Omental fat pad (tissue), 4 donors: ENCODE measurements at places on chromosomes 7 and 10. TPM values are rescaled to one million over a fixed set of nuclear protein-coding genes. Genes with fewer than 3 reads are reported as not detected.

- no peak for DNase-seq
Measured at GRCh38 chr7:148712678-148713329, 14.1 kb downstream of the CUL1 start.

DNA sequence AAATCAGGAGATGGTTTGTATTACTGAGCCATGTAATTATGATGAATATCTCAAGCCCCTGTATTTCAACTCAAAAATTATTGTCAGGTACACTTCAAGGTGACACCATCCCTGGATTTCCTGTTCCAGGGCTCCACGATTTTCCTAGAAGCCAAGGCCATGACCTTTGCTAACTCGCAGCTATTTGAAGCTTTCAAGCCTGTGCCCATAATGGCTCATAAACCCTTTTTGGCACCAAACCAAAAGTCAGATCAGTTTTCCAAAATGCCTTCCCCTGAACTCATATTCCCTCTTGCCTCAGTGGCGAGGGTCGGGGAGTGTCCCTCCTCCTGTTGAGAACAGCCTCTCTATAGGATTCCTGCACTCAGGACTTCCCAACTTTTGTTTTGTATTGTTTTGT lies 70.8 kb downstream of the HIP1 start:
- no peak for DNase-seq

DNA sequence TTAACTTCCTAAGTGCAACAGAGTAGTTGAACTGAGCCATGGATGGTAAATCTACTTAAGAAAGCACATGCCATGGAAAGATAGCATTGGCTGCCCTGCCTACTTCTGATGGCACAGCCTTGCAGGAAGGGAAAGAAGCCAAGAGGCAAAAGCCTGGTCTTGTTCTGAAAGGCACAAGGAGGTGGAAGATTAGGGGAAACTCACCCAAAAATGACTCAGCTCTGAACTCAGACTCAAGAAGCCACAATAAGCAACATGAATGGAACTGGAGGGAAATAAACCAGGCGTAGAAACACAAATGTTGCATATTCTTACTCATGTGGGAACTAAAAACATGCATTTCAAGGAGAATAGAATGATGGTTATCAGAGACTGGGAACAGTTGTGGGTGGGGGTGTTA lies 20.8 kb upstream of the ALOX5 start:
- no peak for DNase-seq

DNA sequence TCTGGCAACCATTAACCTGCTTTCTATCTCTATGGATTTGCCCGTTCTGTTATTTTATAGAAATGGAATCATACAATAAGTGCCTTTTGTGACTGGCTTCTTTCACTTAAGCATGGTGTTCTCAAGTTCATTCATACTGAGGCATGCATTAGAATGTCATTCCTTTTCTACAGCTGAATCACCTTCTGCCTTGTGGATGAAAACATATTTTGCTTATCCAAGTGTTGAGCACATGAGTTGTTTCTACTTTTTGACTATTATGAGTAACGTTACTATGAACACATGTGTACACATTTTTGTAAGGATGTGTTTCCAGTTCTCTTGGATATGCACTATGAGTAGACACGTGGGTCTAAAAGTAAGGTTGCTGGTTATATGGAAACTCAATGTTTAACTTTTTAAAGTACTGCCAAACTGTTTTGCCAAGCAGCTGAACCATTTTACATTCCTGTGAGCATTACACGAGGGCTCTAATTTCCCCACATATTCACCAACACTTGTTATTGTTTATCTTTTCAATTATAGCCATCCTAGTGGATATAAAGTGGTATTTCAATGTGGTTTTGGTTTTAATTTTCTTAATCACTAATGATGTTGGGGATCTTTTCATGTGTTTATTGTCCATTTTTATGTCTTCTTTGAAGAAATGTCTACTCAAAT lies 241.3 kb downstream of the FANK1 start:
- no peak for DNase-seq

- DNase-seq = no peak
Measured at GRCh38 chr10:63628526-63629362, 107.5 kb downstream of the REEP3 start.

DNA sequence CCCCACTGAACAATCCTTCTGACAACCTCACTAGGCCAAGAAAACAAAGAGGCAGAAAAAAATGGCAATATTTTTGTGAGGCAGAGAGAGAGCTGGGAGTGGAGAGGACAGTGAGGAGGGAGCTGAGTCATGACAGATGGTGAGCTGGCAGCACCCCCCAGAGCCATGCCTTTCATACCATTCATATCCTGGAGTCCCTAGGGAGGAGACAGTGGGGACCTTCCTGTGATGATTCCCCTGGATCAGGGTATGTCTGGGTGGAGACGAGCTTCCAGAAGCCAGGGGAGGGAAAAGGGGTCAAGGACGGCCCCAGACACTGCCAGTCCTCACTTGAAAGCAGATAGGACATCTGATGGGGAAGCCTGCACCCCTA lies 160.5 kb downstream of the ADAM12 start:
- DNase-seq = no peak

DNA sequence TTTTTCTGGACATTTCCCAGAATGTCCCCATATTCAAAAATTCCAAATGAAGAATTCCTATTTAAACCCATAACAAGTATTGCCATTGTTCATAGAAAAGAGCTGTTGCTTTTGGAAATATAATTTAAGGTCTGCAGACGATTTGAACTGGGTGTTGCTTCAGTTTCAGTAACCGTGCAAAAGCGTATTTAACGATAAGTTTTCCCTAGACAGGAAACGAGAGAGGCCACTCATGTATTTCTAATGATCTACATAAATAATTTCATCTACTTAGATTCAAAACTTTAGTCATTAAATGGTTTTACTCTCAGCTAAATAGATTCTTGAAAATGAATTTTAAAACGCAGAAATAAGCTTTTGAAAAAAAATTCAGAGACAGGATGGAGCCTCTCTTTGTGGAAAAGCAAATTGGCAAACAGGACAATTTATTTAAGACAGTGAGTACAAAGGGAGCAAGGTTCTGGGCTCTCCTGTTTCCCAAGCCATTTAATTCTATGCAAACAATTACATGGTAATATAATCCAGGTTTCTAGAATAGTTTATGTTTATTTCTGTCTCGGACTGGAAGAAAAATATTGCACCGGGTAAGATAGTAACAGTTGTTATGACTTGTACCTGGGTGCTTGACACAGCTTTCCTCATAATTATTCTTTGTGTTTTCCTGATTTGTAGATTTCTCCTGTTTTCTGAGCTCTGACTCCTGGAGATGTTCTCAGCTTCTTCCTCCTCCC lies 263.0 kb downstream of the BAMBI start:
- DNase-seq = no peak

- no peak for DNase-seq
Measured at GRCh38 chr10:34609287-34609940, 205.7 kb downstream of the PARD3 start.

DNA sequence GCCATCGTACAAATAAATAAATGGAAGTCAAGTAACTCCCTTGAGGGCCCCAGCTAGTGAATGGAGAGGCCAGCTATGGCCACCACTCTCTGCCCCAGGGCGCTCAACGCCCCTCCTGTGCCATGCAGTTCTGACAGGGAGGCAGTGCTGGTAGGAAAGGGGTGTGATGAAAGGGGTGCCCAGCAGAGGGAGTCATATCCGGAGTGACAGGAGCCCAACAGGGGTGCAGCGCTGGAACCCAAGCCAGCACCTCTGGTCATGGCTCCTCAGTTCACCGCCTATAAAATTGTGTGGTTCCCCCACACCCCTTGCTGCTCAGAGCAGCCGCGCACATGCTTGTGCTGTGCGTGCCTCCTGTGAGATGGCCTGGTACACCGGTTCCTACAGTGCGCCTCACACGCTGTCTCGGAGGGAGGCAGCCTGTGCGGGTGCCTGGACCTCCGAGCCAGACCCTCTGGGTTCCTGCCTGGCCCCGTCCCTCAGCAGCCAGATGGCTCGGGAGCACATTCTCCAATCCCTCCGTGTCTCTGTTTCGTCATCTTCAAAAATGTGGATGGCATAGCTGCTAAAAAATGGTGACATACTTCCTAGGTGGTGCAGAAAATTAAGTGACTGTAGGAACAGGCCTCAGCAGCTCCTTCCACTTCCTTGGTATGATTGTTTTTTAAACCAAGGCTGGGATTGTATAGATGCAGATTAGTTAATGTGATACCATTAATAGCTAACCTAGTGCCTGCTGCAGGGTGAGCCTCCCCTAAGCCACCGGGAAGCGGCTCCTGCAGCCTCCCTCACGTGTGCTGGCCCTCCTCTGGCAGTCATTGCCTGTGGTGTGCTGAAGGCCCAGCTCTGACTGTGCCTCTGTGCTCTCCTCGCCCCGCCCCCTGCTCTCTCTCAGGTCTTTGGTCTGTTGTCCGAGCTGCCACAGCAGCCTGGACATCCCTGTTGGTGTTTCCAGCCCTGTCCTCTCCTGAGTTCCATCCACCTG lies 125.8 kb downstream of the EGFR start:
- no peak for DNase-seq

DNA sequence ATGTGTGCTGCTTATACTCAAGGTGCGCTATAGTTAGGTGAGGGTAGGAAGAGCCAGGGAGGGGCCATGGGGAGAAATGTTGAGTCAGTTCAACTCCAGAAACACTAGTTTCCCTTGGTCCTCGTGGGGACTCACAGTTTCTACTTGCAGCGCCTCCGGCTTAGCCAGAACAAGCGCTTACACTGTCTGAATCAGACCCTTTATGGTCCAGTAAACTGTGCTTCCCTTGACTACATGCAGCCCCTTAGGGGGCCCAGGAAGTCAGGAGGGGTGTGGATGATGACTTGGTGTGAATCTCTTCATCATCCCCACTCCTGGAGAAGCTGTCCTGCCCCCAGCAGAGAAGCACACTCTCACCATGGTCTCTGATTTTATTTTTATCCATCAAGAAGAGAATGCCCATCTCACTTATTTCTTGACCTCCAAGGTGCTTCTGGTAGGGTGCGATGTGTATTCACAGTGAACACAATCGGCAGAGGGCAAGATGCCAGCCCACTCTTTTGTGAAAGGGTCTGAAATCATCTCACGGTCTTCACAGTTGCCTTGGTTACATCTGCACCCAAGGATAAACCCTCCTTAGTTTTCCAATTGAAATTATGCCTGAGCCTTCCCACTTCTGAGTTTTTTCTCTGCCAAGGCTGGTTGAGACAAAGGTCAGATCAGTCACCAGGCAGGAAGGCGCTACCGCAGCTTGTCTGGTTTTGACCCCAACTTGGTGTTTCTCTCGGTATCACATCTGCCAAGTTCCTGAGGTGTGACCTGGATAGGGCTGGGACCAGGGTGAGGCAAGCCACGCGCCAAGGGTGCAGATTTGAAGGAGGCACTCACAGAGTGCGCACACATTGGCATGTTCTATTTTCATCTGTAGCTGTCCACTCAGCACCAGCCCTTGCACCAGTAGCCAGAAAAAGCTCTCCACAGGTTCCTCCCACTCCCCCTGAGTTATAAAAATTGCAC lies 62.7 kb upstream of the LRRC4 start:
- no peak for DNase-seq

Gene CYP3A4
- total RNA-seq = 0.60 TPM
